ENCODE measurements at places on chromosomes 5 and 9.

DNA sequence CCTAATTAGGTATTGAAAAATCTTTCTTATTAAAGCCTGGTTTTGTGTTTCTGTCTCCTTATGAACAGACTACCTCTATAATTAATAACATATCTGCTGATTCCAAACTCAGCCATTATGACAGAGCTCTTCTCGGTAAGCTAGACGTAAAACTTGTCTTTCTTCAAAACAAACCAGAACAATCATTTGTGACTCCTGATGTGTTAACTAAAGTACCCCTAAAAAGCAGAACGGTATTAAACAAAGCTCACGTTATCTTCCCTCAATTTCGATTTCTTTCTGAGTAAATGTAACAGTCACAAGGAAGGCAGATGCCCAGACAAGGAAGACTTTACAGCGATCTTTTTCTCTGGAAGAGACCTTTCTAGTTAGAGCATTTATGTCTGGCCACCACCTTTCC, 1.8 kb downstream of the SEMA5A start:
- H3K27ac ChIP-seq = no peak overlapping the region
- no peaks in the 10 kb centered on the region for H3K36me3 ChIP-seq
- H3K4me1 ChIP-seq = peaks cover 27% of the 10 kb centered on the region
- no peak for DNase-seq

DNA sequence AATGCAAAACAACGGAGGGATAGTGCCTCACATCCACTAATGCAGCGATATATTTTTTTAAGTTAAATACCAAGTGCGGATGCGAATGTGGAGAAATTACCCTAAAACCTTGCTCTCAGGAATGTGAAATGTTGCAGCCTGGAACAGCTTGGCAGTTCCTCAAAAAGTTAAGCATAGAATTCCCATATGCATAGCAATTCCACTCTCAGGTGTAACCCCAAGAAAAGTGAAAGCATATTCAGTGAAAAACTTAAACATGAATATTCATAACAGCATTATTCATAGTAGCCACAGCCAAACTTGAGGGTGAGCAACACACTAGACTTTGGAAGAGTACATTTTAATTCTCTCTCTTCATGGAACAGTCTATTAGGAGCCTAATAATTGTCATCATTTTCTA, 83.2 kb upstream of the ICE1 start:
- H3K27me3 ChIP-seq = no peaks in the 10 kb centered on the region
- H3K4me3 ChIP-seq = no peak overlapping the region
- DNase-seq = no peak
- H3K4me1 ChIP-seq = peaks cover 28% of the 10 kb centered on the region
- H3K27ac ChIP-seq = no peak overlapping the region

GRCh38 chr9:137150617-137151457, 11.9 kb downstream of the GRIN1 start:
- H3K4me3 ChIP-seq = no peak overlapping the region
- no peak for DNase-seq
- H3K4me1 ChIP-seq = no peaks in the 10 kb centered on the region

- H3K27ac ChIP-seq = no peak overlapping the region
- no peak for DNase-seq
- no peaks in the 10 kb centered on the region for H3K27me3 ChIP-seq
- peaks cover 13% of the 10 kb centered on the region for H3K4me1 ChIP-seq
- no peak overlapping the region for H3K4me3 ChIP-seq
Measured at GRCh38 chr9:114125476-114126013, 26.5 kb upstream of the KIF12 start.

DNA sequence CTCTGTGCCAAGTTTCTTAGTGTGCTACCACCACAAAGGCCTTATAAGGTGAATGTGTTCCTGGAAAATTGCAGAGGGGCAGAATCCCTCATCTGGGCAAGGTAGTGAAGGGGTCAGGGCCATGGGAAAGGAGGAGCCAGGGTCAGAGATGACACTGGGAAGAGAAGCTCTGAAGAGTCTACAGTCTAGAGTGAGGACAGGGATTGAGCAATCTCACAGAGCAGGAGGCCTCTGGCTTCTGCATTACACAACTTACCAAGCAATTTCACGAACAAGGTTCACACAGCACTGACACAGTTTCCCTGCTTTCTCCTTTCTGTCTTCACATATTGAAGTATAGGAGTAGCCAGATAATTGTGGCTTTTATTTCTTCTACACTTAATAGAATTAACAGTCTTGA, 24.5 kb upstream of the IDNK start:
- no peak for DNase-seq
- H3K4me3 ChIP-seq = no peak overlapping the region
- no peaks in the 10 kb centered on the region for H3K4me1 ChIP-seq
- no peaks in the 10 kb centered on the region for H3K36me3 ChIP-seq

- no peak for DNase-seq
- H3K4me3 ChIP-seq = no peak overlapping the region
- no peaks in the 10 kb centered on the region for H3K4me1 ChIP-seq
- H3K36me3 ChIP-seq = peaks cover 26% of the 10 kb centered on the region
Measured at GRCh38 chr5:79636981-79637733, 24.9 kb downstream of the TENT2 start.

- no peaks in the 10 kb centered on the region for H3K27me3 ChIP-seq
- DNase-seq = no peak
- H3K27ac ChIP-seq = no peak overlapping the region
- H3K36me3 ChIP-seq = no peaks in the 10 kb centered on the region
Measured at GRCh38 chr5:171149333-171149732, 159.7 kb upstream of the TLX3 start.

DNA sequence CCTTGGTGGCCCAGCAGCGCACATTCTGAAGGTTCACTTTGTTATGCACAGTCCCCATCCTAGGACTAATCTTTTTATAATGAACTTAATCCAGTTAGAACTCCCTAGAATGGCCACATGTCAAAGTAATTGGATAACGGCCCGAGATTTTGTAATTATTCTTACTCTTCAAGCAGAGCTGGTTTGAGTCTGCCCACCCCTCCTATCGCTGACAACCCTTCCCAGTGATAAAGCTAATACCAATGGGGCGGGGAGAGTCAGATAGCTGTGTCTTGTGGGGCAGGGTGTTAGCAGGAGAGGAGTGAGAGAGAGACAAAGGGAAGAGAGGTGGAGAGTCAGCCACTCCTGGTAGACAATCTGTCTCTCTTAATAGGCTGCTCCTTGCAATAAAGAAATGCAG, 356.9 kb downstream of the SLIT3 start:
- H3K36me3 ChIP-seq = no peaks in the 10 kb centered on the region
- no peak overlapping the region for H3K27ac ChIP-seq
- H3K4me1 ChIP-seq = peaks cover 6% of the 10 kb centered on the region
- H3K4me3 ChIP-seq = no peak overlapping the region

GRCh38 chr5:160477266-160477970, 55.8 kb downstream of the PTTG1 start:
- no peaks in the 10 kb centered on the region for H3K36me3 ChIP-seq
- no peak overlapping the region for H3K27ac ChIP-seq
- no peak overlapping the region for H3K4me3 ChIP-seq
- H3K27me3 ChIP-seq = no peaks in the 10 kb centered on the region
- H3K4me1 ChIP-seq = no peaks in the 10 kb centered on the region

DNA sequence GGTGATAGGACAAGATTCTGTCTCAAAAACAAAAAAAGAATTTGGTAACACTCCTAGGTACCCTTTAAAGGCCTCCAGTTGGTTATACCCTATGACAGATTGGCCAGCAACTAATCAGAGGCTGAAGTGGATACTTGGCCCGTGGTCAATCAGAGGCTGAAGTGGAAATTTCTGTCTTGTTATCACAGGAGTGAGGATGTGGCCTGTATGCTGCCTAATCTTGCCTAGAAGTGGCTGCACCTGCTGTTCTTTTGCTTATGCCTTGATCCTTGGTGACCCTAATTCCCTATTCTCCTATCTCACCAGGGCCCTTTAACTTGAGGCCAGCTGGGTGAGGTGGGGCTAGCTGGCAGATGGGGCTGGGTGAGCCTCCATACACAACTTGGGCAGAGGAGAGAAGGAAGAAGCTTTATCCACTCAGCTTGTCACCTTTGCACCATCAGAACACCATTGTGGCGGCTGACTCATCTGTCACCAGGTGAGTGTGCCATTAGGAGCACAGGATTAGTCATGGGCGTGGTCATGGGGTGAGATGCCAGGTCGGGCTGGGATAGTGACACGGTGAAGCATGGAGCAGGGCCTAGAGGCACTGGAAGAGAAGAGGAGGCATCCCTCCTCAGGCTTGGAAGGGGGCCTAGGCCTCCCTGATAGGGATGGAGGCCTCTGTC, 41.5 kb downstream of the SAR1B start:
- H3K4me3 ChIP-seq = no peak overlapping the region
- H3K27ac ChIP-seq = no peak overlapping the region
- no peak for DNase-seq
- H3K36me3 ChIP-seq = no peaks in the 10 kb centered on the region
- H3K4me1 ChIP-seq = peaks cover 10% of the 10 kb centered on the region

- no peaks in the 10 kb centered on the region for H3K27me3 ChIP-seq
- no peak overlapping the region for H3K27ac ChIP-seq
- no peaks in the 10 kb centered on the region for H3K36me3 ChIP-seq
Measured at GRCh38 chr9:16207161-16207560, 654.3 kb downstream of the CCDC171 start.

- DNase-seq = no peak
- no peaks in the 10 kb centered on the region for H3K36me3 ChIP-seq
- H3K4me1 ChIP-seq = peaks cover 15% of the 10 kb centered on the region
- no peak overlapping the region for H3K27ac ChIP-seq
- H3K4me3 ChIP-seq = no peak overlapping the region
- H3K27me3 ChIP-seq = no peaks in the 10 kb centered on the region
Measured at GRCh38 chr5:126195410-126196100, 227.7 kb upstream of the GRAMD2B start.

DNA sequence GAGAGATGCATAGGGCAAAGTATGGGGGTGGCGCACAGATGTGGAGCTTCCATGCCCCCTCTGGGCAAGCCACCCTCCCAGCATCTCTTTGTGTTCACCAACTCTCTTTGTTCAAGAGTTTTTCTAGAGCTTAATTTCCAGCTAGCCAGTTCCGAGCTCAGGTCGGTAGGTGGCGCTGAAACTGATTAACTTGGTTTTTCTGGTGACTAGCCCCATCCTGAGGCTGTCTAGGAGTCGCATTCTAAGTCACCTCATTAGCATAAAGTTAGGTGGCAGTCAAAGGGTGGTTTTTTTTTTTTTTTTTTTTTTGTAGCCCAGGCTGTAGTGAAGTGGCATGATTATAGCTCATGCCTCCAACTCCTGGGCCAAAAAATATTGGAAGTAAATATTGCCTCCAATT, 476.4 kb downstream of the KDM4C start:
- H3K27ac ChIP-seq = no peak overlapping the region
- H3K4me1 ChIP-seq = peaks cover 6% of the 10 kb centered on the region
- no peak overlapping the region for H3K4me3 ChIP-seq
- peak; percentile 68 for DNase-seq

- H3K4me3 ChIP-seq = peak overlapping the region; percentile 97
- H3K4me1 ChIP-seq = peaks cover 27% of the 10 kb centered on the region
- H3K27me3 ChIP-seq = peaks cover 12% of the 10 kb centered on the region
- no peak overlapping the region for H3K27ac ChIP-seq
Measured at GRCh38 chr5:114362977-114363761, 1.3 kb downstream of the KCNN2 start.

DNA sequence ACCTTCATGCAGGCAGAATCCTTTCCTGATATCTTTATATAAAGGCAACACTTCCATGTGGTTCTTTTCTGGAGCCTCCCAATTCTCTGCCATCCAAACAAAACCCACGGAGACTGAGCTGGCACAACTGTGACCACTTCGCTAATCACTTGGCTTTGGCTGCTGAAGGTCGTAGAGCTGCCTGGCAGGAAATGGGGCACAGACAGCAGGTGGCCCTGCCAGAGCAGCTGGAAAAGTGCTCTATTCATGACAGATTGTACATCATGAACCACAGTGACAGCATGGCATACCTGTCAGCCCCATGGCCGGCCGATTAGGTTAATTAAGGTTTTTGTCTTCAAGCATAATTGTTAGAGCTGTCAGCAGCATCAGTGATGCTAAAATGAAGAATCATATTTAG, 141.9 kb upstream of the ANKRD55 start:
- H3K4me3 ChIP-seq = no peak overlapping the region
- no peaks in the 10 kb centered on the region for H3K27me3 ChIP-seq
- no peaks in the 10 kb centered on the region for H3K4me1 ChIP-seq
- H3K27ac ChIP-seq = no peak overlapping the region

- H3K4me1 ChIP-seq = no peaks in the 10 kb centered on the region
- H3K27ac ChIP-seq = no peak overlapping the region
- DNase-seq = no peak
- H3K36me3 ChIP-seq = no peaks in the 10 kb centered on the region
- H3K27me3 ChIP-seq = no peaks in the 10 kb centered on the region
Measured at GRCh38 chr9:81850724-81851123, 77.5 kb upstream of the SPATA31D4 start.

- no peaks in the 10 kb centered on the region for H3K4me1 ChIP-seq
- no peak overlapping the region for H3K27ac ChIP-seq
- H3K27me3 ChIP-seq = no peaks in the 10 kb centered on the region
- H3K4me3 ChIP-seq = no peak overlapping the region
Measured at GRCh38 chr5:39231705-39232525, 12.6 kb upstream of the FYB1 start.

- DNase-seq = no peak
- no peaks in the 10 kb centered on the region for H3K4me1 ChIP-seq
- no peak overlapping the region for H3K4me3 ChIP-seq
- no peaks in the 10 kb centered on the region for H3K27me3 ChIP-seq
Measured at GRCh38 chr5:126414874-126415502, 8.2 kb upstream of the GRAMD2B start.

- peak; percentile 65 for DNase-seq
- H3K27me3 ChIP-seq = peaks cover 94% of the 10 kb centered on the region
- H3K4me3 ChIP-seq = no peak overlapping the region
- H3K4me1 ChIP-seq = no peaks in the 10 kb centered on the region
- no peak overlapping the region for H3K27ac ChIP-seq
Measured at GRCh38 chr5:135553688-135554462, 18.1 kb upstream of the NEUROG1 start.

DNA sequence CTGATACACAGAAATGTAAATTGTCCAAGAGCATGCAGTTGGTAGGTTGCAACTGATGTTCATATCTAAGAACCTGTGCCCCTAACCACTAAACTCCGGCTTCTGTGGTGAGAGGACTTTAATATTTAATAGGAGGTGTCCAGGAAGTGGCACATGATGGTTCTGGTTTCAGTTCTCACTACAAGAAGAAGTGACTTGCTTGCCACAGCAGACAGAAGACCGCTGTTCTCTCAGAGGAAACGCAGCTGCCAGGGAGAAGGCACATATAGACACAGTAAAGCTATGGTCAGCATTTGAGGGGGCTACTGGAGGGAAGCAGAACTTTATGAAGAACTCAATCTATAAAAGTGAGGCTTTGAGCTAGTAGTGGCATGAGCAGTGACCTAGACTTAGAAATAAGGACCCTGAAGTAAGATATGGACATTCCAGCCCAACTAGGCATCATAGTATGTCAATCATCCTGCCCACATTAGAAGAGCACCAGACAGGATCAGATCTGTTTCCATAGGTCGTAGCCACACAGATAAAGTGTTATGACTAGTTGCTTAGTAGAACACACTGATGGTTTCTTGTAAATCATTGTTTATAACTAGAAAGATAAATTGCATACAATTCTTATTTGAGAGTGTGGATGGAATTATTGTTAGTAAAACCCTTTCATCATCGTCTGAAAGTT, 36.4 kb upstream of the DAB2 start:
- H3K27me3 ChIP-seq = no peaks in the 10 kb centered on the region
- H3K4me1 ChIP-seq = no peaks in the 10 kb centered on the region
- DNase-seq = no peak
- no peak overlapping the region for H3K27ac ChIP-seq
